Activated naive CD4-positive, alpha-beta T cell treated with Interleukin-2 at 50 U/mL for 16 hours (primary cell): ENCODE measurements at places on chromosomes 13 and 19.

GRCh38 chr19:6271251-6271650 is 8.5 kb downstream of the MLLT1 start:
- DNase-seq = no peak

DNA sequence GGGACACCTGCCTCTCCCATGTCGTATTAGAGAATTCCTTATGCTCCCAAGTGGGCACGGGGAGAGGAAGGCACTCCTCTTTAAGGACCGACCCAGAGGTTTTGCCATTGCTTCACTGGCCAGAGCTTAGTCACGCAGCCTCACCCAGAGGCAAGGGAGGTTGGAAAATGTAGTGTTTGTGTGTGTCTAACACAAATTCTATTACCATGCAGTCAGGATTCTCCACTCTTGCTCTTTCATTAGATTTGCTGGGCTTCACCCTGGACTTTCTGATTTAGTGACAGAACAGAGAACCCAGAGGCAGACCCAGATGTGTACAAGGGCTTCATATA is 14.6 kb upstream of the NCCRP1 start:
- DNase-seq = no peak

GRCh38 chr19:49222011-49222410 is 64.4 kb downstream of the TRPM4 start:
- DNase-seq = no peak

- no peak for DNase-seq
Observed at GRCh38 chr13:94061301-94061700, 418.2 kb downstream of the DCT start.

DNA sequence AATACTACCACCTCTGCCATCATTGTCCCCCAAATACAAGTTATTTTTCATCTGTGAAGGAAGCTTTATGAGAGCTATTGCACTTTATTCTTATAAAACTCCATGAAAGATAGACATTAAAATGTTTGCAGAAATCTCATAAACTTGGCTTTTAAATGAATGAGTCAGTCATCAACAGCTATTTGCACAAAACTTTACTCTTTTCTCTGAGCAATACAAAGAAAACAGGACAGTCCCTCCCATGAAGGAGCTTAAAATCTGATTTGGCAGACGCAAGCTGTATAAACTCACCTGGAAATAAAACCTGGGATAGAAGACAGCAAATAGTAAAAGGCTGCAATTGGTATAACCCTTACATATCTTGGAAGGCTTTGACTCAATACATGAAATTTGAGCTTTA is 16.6 kb upstream of the RCBTB1 start:
- DNase-seq = no peak

DNA sequence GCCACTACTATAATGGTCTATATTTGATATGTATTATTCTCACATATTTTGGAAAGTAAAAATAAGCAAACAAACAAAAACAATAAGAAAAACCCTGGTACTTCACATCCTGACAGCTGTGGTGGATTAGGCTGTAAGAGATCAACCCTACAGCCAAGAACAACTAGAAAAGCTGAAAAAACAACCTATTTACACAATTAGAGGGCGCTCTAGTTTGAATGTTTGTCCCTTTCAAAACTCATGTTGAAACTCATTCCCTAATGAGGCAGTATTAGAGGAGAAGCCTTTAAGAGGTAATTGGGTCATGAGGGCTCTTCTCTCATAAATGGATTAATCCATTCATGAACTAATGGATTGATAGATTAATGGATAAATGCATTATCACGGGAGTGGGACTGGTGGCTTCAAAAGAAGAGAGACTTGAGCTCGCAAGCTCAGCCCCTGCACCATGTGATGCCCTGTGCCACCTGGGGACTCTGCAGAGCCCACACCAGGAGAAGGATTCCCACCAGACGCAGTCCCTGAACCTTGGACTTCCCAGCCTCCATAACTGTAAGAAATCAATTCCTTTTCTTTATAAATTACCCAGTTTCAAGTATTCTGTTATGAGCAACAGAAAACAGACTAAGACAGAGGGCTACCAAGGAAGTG is 733.9 kb upstream of the ARGLU1 start:
- DNase-seq = no peak

GRCh38 chr13:39945226-39945625 is 289.8 kb downstream of the COG6 start:
- no peak for DNase-seq

DNA sequence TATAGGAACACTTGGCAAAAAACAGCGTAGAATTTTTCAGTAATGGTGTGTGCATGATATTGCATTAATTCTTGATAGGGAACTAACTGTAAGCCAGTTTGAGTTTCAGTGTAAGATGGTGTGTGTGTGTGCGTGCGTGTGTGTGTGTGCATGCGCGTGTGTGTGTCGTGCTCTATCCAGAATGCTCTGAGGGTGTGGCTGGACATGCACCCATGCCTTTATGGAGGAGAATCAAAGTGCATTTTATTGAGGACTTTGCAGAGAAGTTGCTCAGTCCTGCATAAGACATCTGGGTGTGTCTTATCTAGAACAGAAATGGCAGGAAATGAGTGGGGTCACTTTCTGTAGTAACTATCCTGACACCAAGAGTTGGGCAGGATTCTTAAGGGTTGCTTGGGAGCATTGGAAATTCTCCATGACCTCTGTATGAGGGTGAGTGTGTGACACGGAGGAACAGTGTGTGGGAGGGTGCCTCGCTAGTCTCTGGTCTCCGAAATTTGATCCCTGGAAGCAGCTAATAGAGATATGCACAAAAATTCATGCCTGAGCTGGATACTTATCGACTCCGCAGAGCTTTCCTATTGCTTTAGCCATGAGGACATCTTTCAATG is 252.2 kb downstream of the TSHZ3 start:
- DNase-seq = no peak

DNA sequence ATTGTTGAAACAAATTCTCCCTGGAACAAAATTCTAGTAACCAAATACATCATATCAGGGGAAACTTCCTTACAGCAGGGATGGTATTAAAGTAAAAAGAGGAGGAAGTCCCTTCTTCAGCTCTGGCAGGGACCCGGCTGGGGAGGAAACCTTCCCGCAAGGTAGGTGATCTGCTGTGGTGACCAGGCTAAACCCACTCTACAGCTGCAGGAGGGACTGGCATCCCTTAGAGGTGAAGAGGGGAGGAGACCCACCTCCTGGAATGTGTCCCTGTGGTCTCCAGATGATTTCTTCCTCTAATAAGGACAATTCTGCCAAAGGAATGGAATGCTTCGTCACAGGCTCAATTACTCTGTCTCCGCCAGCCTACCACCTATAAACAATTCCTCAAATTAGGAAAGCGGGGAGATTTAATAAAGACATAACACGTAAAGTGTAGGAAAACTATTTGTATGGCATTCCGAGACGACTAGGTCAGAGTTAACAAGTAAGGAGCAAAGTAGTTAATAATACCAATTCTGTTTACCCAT is 637 bp upstream of the PDS5B start:
- no peak for DNase-seq

- DNase-seq = no peak
Observed at GRCh38 chr19:19170873-19171672, 1.0 kb upstream of the MEF2B start.

DNA sequence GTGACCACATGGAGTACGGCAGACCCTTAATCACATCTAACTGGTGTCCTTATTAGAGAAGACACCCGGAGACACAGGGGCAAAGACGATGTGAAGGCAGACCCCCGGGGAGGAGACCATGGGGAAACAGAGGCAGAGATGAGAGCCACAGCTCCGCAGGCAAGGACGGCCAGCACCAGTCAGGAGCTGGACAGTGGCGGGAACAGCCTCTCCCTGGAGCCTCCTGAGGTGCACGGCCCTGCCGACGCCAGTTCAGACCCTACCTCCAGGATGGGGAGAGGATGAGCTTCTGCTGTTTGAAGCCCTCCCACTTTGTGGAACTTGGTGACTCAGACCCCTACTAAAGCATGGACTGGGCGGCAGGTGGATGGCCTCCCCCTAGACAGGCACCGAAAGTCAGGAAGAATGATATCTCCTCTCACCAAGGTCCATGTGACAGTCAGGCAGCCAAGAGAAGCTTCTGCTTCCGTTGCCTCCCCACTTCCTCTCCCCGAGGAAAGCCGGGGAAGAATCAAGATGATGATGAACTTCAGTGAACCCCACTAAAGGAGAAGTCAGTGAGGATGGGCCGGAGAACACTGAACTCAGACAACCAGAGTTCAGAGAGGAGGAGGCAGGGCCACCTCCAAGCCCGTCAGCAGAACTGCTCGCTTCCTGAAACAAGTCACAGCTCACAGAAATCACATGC is 25.4 kb downstream of the RAB20 start:
- no peak for DNase-seq

DNA sequence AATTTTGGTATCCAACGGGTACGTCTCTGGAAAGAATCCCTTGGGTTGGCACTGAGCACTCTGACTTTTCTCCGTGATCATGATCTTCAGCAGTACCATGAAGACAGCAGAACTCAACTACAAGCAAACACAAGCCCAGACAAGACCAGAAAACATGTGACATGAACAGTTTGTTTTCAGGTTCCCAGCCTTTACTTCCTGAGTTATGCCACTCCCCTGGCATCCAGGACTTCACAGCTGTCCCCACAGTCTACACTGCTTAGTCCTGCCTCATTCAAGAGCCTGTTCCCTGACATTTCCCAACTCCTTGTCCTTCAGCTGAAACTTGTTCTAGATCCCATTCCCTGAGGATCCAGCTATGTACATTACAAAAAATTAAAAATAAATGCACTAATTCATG is 4.9 kb upstream of the N4BP2L1 start:
- DNase-seq = no peak

DNA sequence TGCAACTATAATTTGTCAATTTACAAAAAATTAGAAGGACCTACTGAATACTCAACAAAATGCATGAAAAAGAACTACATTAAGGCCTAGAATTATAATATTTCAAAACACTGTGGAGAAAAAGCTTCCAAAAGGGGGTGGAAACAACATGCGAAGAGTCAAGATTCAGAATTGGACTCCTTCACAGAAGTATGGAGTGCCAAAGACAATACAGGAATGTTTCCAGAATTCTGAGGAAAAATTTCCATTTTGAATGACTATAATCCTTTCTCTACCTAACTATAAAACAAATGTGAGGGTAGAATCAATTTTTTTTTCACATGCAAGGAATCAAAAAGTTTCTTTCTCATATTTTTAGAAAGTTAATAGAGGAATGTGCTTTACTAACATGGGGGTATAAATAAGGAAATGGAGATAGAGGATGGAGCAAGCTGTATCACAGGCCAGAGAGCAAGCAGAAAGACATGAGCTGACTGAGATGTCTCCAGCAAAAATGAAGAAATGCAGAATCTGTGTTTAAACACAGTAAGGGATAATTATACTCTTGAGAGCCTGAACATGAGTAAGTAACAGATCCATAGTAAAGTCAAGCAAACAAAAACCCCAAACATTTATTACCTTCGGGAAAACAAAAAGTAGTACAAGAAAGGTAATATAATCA is 39.5 kb upstream of the SMAD9 start:
- no peak for DNase-seq

- no peak for DNase-seq
Observed at GRCh38 chr13:75906315-75906714, 270.2 kb downstream of the LMO7 start.

- no peak for DNase-seq
Observed at GRCh38 chr13:56066321-56066720, 1074.4 kb upstream of the PRR20A start.

DNA sequence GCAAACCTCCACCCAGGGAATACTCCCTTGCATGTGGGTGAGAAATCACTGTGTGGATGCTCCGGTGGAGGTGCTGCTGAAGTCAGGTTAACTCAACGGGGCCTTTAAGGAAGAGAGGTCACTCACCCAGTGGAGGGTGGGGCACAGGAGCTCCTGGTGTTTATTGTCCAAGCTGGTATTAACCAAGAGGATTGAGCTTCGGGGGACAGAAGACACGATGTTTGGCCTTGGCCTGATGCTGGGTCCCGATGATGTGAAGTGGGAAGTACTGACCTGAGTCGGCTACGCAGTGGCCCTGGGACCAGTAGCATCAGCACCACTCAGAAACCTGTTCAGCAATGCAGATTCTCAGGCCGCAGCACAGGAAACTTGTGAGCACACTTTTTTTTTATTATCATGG is 85.7 kb upstream of the WASF3 start:
- DNase-seq = no peak

GRCh38 chr19:55133639-55134444 is 15.2 kb downstream of the TNNT1 start:
- DNase-seq = no peak
